Endothelial cell (in vitro differentiated cells): ENCODE measurements at places on chromosomes 1 and 21.
A peak's percentile ranks its signal among the peaks of the same experiment; 100 is the strongest.

DNA sequence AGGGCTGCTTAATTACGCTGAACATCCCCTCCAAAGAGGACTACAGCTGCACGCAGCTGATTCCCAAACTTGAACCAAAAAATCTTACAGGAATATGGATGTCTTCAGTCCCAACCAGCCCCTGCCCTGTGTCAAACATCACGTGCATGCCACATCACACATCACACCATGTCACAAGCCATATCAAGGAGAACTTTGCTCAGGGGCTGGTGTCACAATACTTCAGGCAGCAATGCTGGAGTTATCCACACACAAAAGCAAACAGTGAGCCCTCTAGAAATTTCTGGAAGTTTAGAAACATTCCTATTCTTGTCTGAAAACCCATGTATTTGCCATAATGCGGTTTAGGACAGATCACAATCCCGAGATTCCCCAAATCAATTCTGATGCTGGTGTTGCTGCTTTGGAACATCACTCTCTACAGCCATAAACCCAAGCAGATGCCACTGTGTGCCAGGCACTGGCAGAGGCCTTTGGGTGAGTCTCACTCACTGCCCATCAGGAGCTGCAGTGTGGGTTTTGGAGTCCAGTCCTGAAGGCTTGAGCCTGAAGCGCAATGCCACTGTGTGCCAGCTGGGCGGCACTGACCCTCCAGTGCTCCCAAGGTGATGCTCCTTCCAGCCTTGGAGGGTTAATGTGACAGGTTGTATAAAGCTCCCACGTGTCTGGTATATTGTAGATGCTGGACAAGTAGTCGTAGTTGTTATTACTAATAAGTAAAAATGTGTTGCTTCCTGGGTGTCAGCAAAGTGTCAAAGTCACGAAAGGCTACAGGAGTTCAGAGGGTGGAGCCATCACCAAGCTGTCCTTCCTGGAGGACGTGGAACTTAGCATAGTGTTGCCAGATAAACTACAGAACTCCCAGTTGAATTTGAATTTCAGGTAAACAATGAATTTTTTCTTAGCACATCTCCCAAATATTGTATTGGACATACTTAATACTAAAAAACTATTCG is 20.1 kb upstream of the EFNA1 start:
- no peak for DNase-seq

GRCh38 chr1:66476774-66477173 is 57.2 kb upstream of the SGIP1 start:
- no peak for DNase-seq

- DNase-seq, result no peak
Measured at GRCh38 chr1:91066538-91066937, 44.7 kb upstream of the ZNF644 start.

DNA sequence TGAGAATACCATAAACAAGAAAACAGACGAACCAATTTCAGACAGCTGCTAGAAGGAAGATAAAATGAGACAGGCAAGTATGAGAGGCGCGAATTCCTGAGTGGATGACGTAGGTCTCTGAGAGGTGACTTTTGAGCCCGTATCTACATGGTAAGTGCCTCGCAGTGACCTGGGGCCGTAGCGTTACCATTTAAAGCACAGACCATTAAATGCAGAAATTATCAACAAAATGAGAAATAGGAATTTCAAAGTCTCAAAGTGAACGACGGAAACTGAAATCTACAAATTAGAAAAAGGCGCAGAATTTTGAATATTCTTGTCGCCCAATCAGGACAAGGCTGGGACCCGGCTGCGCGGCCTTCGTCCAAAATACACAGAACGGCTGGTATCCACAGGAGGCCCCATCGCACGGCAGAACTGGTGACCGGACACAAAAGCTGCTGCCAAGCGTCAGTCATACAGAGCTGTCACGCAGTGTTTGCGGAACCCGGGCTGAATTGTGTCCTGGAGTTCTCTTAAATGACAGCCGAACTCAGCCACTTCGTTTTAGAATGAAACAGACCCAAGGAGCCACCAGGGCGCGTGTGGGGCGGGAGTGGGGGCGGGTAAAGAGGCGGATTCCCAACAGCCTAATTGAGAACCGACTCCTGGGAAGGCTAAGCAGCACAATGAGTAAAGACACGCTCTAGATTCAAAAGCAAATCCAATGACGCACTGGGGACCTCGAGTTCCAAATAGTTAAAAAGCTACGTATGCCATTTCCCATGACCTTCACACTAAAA is 13.8 kb upstream of the BOLA1 start:
- DNase-seq, result peak; percentile 40
